Putamen (tissue), 1 donor: ENCODE measurements at places on chromosomes 7 and 10.
A peak's percentile ranks its signal among the peaks of the same experiment; 100 is the strongest.

- DNase-seq = no peak
Measured at GRCh38 chr10:12194752-12195271, 879 bp downstream of the NUDT5 start.

DNA sequence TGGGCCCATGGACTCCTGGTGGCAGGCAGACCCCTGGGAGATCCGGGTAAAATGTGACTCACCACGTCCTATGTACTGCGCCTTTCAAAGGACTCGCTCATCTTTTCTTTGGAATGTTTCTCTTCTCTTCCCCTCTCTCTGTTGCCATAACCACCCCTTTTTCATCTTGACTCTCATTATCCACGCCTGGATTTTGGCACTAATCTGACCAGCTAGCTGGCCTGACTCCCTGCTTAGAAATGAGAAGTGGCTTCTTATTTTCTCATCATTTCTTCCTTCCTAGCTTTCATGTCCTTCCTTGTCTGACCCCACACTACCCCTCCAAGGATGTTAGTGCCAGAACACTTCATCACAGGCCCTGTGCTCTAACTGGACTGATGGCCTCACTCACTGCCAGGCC is 98.0 kb upstream of the FAM171A1 start:
- DNase-seq = no peak

DNA sequence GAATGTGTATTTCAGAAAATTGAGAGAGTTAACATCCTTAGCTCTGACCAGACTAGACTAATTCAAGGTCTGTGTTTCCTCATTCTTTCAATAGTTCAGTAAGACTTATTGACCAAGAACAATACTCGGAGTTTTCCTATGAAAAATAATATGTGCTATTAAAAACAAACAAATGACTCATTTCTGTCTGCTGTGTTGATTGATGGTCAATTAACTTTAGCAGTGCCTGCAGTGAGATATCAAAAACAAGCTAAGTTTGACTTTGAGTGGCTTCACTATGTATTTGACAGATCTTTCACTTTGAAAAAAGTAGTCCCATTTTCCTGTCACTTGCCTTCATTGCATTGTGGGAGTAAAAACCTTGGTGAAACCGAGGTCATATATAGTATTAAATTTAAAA is 91.0 kb downstream of the GNAT3 start:
- DNase-seq = no peak

GRCh38 chr10:102677331-102678067 is 33.2 kb downstream of the TRIM8 start:
- DNase-seq = no peak

DNA sequence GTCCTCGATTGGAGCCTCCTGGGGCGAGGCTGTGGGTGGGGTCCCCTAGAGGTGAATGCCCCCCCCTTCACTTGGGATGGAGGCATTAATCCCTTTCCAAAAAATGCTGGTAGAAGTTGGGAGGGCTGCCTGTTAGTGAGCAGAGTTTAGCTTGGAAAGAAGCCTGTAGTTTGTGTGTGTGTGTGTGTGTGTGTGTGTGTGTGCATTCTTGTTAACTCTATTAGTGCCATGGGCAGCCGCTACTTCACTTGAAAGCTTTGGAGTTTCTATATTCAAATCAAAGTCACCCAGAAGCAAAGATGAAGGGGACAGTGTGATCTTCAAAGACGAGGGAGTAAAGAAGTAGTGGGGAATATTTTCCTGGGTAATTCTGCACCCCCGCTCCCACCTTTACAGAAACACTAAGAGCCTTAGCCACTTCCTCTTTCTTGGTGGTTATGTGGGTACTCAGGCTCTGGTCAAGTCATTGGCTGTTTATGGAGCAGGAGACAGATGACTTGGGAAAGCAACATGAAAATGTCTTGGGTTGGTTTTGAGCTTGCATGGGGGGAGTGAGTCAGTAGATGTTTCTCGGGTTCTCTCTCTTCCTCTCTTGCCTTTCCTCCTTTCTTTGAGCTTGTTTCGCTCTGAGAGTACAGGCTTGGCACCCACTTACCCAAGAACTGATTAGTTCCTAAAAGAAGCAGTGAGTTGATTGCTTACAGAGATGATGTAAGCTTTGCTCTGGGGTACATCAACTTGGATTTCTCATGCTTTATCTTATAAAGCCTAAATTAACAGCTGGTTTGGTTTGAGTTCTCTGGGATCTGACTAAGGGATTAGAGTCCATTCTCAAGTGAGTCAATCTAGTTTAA is 35.9 kb downstream of the TCF7L2 start:
- no peak for DNase-seq

GRCh38 chr7:92988051-92988450 is 129.7 kb downstream of the SAMD9 start:
- peak; percentile 15 for DNase-seq

GRCh38 chr10:101011517-101012423 is 12.2 kb downstream of the LZTS2 start:
- no peak for DNase-seq

- DNase-seq = no peak
Measured at GRCh38 chr10:12699781-12700556, 301.5 kb downstream of the CCDC3 start.

GRCh38 chr7:149022756-149023360 is 5.4 kb downstream of the PDIA4 start:
- no peak for DNase-seq

DNA sequence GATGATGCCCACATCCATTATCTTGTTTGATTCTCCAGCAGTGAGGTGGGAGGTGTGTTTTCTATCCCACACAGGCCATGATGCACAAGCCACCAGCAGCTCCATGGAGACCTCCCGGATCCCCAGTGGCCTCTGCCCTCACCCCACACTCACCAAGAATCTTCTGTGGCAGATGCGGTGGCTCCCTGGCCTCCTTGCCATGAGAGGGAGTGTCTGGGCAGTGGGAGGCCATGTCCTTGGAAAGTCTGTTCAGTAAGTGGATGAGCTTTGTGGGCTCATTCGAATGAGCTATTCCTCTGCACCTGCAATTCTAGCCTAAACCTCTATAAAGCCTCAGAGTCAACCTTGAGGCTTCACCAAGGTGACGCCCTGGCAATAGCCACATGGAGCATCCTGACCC is 243.8 kb downstream of the TCERG1L start:
- no peak for DNase-seq

DNA sequence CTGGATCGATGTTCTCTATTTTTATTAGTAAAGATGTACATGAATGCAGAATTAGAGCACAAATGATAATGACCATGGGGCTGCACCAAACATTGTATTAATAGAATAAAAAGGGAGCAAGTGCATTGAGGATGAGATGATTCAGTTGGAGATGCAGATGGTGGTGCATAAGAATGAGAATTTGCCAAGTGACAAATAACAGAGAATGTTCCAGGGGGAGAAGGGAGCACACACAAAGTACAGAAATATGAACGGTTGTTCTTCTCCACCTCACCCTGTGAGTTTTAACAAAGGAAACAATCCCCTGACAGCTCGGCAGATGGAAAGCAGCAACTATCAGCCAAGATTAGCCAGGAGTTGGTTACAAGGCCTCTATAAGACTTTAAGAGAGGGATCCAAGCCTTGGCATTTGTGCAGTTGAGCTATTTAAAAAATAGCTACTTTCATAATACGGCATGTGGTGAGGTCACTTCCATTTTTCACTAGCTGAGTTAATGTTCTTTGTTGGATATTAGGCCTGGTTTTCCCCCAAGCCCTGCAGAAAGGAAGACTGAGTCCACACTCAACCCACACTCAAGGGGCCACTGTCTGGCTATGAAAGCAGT is 462.5 kb downstream of the TNS3 start:
- DNase-seq = no peak

DNA sequence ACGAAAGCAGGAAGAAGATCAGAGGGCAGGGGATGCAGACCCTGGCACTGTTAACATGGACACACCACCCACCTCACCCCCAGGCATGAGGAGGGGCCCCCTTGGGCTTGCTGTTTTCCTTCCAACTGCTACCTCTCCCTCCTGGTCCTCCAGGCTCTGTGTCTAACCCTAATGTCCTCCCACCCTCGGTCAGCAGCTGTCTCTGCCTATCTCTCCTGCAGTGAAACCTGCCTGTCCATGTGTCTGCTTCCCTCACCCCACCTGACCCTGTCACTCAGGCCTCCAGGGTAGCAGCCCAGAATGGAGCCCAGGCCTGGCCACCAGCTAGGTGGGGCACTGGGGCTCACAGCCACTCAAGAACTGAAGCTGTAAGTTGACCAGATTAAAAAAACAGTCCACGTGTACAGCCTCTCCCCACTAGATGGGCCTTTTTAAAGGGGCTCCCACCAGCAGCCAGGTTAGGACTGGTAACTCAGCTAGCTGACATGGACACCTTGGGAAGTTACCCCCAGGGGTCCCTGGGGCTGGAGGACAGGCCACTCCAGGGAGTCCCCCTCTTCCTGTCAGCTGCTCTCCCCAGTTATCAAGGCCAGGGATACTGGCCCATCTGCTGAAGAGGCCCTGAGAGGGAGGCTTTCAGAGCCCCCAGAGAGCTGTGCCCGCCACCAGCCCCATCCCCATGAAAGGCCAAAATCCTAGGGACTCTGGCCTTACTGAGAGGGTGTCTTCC is 1.5 kb downstream of the SMARCD3 start:
- no peak for DNase-seq

GRCh38 chr7:27112955-27113949 is 10.8 kb upstream of the HOXA2 start:
- DNase-seq = no peak
